Posterior vena cava (tissue), 2 donors: ENCODE measurements at places on chromosomes 1 and 21. TPM values are rescaled to one million over a fixed set of nuclear protein-coding genes. Genes with fewer than 3 reads are reported as not detected.

DNA sequence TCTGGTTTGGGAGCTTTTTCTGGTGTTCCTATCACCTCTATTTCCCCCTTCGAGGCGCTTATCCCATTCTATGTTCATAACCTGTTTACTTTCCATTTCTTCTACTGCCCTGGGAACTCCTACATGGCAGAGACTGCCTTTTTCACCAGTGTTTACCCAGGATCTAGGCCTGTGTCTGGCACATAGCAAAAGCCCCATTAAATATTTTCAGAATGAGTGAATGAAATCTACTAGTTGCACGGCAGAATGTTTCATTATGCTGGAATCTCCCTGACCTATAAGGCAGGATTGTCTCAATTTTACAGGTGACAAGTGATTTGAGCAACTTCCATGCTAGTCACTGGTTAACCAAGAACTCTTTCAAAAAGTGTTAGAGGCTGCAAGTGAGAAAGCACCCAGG is 70.1 kb downstream of the PGM1 start:
- no peak for DNase-seq

DNA sequence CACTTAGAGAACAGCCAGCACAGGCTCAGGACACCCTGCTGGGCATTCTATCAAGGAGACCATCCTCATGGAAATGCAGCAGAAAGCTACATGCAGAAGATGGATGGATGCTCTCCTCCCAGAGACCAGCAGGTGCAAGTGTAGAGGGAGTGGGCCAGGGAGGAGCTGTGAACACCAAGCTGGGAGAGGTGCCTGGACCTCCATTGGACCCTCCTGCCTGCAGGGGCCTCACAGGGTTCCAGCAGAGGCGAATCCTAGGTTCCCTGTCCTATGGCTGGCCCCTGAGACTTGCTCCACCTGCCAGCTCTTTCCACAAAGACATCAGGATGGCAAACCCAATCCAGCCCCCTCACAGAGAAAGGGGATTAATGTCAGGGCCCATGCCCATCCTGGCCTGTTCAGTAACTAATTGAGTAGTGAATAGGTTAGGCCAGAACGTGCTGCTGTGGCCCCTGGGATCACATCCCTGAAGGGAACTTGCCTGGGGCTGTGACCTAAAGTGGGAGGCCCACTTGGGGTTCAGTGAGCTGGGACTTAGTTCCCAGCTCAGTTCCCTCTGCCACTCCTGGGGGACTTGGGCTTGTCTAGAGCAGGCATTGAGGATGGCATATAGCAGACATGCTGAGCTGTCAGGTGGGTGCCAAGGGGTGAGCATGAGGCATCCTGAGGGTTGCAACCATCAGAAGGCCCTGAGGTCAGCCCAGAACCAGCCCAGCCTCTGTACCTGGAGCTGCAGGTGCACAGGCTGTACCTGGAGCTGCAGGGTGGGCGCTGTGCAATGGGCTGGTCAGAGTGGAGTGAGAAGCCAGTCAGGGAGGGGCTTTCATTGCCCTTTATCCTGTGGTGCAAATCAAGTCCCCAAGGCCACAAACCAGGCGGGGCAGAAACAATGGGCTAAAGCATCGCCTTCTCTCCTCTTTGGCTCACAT is 22.9 kb upstream of the ZNF678 start:
- DNase-seq, result peak; percentile 55

GRCh38 chr1:45016090-45016697 is 4.1 kb downstream of the UROD start:
- no peak for DNase-seq

Gene LCE3E
- not detected for total RNA-seq

Gene TUT4
- total RNA-seq, result 35.8 TPM
